ENCODE measurements at places on chromosomes 5 and 9.

GRCh38 chr9:85534340-85534739 is 207.4 kb downstream of the AGTPBP1 start:
- no peak for DNase-seq

DNA sequence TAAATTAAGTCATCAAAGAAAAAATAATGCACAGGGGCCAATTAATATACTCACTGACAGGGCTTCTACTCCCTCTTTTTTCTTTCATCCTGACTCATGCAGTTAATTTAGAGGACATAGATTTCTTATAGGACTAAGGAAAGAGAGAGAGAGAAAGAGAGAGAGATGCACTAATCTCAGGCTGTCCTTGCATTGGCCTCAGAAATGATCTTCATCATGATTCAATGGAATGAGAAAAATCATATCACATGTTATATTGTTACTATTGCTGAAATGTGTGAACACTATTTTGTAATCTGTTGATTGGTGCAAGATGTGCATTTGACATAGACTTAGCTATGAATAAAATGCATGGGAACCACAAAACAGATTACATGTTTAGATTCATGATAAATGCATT is 608.3 kb upstream of the NUDT12 start:
- DNase-seq = no peak

DNA sequence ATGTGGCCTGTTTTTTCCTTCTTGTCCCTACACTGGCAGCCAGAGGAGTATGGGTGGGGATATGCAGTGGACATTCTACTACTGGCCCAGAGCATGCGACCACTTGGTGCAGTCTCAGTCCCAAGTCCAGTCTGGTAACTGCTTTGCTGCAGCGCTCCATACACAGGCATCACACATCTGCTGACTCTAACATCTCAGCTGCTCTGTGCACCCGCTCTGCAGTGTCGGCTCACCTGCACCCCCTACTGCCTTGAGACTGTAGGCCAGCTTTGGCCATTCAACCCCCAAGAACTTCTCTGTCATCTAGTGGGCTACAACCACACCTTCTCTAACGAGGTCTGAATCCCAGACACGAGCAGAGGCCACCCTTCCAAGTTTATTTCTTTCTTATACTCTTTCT is 46.4 kb upstream of the SLCO6A1 start:
- DNase-seq = no peak

GRCh38 chr9:137919649-137920141 is 42.1 kb downstream of the CACNA1B start:
- DNase-seq = no peak

DNA sequence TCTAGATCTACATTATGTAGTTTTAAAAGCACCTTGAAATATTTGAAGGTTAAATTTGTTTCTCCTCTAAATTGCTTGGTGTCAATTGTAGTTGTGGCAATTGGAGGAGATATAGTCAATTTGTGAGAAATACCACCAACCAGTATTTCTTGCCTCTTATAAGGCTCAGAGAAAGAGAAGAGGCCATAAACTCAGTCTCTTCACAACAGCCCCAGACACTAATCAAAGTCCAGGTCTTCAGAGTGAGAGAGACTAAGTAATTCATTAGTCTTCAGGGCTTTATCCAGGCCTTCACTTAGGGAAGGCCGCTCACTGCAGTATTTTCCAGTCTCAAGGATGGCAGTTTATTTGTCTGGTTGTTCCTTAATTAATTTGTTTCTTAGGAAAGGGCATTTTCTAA is 168.0 kb upstream of the RGMB start:
- DNase-seq = no peak

GRCh38 chr5:174971210-174971609 is 246.8 kb downstream of the MSX2 start:
- DNase-seq = no peak
